ENCODE measurements at places on chromosomes 6 and 20.

DNA sequence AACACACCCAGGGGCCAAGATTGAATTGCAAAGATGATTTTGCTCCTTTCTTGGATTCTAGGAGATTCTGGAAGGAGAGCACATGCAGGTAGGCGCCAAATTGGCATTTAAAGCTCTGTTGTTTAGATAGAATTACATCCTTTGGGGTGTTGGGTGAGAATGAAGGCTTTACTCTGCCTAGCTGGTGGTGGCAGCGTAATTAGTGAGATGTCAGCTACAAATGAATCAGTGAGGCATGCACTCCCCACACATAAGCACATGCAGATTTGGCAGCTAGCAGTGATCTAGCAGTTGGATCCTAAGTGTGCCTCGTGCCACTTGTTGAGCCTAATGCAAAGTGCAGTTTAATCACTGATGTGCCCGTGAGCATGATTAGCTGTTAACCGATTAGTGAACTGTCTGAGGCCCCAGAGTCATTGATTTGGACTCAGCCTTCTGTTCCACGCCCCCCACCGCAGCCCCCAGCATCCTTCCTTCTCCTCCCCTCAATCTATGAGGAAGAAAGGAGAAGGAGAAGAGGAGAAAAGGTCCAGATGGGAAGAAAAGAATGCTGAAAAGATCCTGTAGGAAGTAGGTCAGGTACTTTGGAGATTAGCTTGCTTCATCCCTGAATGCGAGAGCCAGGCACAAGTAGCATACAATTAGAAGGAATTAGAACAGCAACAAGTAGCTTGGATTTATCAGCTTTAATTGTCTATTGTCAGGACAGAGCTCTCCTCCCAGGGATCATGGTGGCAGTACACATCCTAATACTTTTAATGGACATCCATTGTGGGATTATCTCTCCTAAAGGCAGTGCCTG, 6.0 kb upstream of the PRDM1 start:
- no peak for DNase-seq

- no peak for DNase-seq
Measured at GRCh38 chr20:58375759-58376352, 13.2 kb upstream of the VAPB start.

- no peak for DNase-seq
Measured at GRCh38 chr20:20551409-20551808, 161.0 kb downstream of the RALGAPA2 start.

GRCh38 chr6:26367114-26367513, 2.1 kb downstream of the BTN3A2 start:
- no peak for DNase-seq

GRCh38 chr20:56299362-56299761, 50.8 kb downstream of the MC3R start:
- no peak for DNase-seq

GRCh38 chr20:47063407-47063806, 168.8 kb downstream of the EYA2 start:
- no peak for DNase-seq

DNA sequence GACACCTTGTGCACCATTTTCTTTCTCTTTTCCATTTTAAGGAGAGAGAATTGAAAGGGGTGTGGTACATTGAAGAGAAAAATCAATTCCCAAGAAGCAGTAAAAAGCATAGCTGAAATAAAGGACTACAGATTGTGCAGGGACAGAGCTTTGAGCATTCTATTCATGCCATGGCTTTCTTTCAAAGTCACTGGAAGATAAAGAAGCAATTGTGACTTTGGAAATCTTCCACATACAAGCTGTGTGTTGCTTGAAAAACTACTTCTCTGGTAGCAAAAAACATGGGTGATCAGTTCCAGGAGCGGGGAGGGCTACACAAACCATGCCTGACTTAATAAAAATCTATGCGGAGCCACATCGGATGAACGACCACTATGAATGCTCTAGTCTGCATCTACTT, 230.2 kb upstream of the THEMIS start:
- no peak for DNase-seq

GRCh38 chr20:11041396-11041795, 367.6 kb upstream of the JAG1 start:
- peak; percentile 26 for DNase-seq

- peak; percentile 10 for DNase-seq
Measured at GRCh38 chr6:90194371-90194841, 102.2 kb downstream of the BACH2 start.

GRCh38 chr6:46655803-46656202, 3.0 kb downstream of the SLC25A27 start:
- DNase-seq: no peak

- no peak for DNase-seq
Measured at GRCh38 chr6:166266336-166266735, 41.9 kb downstream of the PRR18 start.

DNA sequence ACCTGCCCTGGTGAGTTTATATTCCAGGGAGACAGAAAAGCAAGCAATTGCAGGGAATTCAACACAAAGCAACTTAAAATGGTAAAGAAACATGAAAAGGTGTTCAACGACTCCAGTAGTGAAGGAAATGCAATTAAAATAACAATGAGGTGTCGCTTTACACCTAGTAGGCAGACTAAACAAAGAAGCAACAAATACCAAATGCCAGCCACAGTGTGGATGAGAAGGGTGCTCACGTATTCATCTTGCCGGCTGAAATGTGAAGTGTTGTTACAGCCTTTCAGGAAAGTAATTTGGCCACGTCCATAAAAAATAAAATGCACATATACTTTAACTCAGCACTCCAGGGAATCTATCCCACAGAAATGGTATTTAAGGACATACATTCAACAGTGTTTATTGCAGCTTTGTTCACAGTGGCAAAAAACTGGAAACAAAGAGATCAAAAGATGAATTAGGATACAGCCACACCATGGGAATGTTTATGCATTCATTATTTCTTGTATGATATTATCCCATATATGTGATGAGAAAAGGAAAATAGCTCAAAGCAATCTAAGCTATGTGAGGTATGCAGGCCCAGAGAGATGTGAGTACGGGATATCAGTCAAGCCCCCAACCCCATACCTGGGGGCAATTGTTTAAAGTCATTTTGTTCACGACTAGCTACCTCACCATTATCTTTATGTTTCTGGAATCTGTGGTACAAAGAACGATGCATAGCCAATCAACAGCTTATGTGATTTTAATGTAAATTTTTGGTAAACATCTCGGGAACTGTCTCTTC, 266.0 kb upstream of the SOX4 start:
- no peak for DNase-seq

DNA sequence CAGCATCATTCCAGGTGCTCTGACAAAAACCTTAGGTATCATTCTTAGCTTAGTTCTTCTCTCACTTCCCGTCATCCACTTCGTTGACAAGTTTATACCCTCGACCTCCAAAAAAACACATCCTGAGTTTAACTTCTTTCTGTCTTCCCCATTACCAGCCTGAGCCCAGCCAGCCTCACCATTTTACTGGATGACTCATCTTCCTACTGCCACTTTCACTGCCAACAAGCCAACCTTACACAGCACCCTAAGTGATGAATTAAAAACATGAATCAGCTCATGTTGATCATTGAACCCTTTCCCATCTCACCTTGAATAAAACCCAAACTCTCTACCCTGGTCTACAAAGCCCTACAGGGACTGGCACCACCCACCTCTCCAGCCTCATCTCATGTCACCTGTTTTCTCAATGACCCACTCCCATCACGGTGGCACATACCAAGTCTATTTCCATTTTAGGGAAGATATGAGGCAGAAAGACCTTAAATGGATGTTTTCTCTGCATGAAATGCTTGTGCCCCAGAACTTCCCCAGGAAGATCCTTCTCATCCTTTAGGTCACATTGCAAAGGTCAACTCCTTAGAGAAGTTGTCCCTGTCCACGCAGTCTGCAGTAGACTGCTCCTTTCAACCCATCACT, 9.9 kb upstream of the UST start:
- no peak for DNase-seq

GRCh38 chr6:142637624-142638351, 307.2 kb downstream of the HIVEP2 start:
- no peak for DNase-seq

DNA sequence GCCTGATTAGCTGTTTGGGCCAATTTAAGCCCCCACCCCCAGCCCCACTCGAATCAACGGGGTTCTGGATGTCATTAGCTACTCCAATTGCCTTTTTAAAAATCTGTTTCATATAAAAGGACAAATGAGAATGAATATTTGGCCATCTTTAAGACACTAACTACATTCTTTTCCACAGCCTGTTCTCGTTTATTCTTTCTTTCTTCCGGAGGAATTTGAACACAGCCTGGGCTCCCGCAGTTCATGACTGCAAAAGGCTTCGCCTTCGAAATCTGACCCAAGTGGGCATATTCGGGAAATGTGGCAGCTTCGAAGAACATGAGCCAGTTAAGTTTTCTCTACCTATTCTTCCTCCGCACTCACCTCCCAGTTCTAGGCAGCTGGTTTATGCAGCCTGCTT, 49.4 kb upstream of the NFATC2 start:
- no peak for DNase-seq

DNA sequence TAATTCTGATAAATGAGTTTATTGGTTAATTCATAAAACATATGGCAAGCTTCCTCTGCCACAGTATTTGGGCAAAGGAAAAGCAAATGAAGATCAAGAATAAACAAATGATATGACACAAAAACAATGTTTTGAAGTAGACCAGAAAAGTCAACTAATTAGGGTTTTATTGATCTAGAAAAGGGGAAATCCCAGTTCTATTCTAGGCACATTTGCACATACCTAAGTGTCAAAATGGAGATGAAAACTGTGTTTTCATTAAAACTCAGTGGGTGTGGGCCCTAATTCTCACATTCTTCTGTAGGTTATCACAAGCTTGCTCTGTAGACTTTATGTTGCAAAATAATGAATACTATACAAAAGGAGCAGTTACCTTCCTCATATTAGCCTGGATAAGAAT, 69.0 kb upstream of the TENT5A start:
- no peak for DNase-seq

GRCh38 chr20:2871661-2872458, 1.4 kb upstream of the PTPRA start:
- DNase-seq: no peak

GRCh38 chr20:61912665-61913422, 152.8 kb downstream of the TAF4 start:
- DNase-seq: no peak

GRCh38 chr20:23656372-23656771, 18.6 kb upstream of the CST3 start:
- no peak for DNase-seq

Data from fibroblast of pulmonary artery (primary cell).